Activated CD8-positive, alpha-beta memory T cell treated with anti-CD3 and anti-CD28 coated beads for 1 hour (primary cell): ENCODE measurements at places on chromosomes 7 and 10.

DNA sequence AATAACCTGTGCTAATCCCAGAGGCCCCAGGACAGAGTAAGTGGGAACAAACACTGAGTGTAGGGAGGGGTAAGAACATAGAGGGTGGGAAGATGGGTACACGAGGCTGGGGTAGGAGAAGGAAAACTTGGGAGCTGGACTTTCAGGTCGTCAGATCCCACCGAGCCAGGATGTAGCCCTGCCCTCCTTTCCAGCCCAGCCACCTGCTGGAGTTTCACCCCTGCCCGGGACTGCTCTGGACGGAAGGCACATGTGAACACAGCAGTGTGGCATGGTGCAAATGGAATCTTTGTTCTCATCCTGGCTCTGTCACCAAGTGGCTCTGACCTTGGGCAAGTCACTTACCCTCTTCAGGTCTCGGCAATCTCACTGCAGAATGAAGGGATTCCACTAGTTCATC is 52.8 kb downstream of the PODXL start:
- DNase-seq = no peak

GRCh38 chr10:106712988-106713387 is 451.5 kb downstream of the SORCS1 start:
- no peak for DNase-seq

DNA sequence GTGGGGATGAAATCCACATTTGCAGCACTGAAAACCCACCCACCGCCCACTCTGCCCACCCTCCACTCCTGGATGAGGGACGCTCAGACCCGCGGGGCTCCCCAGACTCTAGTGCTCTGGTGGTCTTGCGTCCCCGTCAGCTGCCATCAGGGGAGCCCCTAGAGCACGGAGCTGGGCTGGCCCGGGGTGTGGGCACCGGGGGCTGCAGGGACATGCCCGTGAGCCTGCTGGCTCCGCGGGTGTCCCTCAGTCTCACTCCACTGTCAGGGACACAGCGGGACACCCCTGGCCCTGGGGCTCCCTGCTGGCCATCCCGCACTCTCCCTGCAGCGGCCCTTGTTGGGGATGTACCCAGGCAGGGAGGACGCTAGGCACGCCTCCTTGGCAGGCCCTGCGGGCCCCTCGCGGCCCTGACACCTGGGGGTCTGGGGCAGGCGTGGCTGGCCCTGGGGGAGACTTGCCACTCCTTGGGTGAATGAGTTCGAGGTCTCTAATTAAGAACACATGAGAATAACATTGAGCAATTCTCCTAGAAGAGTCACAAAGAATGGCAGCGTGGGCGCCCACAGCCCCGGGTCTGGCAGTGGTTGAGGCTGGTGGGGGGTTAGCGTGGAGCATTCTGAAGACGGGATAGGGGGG is 64.2 kb downstream of the CFAP46 start:
- no peak for DNase-seq

DNA sequence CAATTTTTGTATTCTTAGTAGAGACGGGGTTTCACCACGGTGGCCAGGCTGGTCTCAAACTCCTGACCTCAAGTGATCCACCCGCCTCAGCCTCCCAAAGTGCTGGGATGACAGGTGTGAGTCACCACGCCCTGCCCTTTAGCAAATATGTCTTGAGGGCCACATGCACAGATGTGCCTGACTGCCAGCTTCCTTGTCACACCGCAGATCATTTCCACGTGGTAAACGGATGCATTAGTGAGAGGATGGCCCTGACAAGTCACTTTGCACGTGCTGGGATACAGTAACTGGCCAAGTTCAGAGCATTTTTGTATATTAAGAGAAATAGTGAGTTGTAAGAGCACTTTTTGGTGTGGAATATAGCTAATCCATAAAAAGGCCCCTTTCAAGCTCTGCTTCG is 44.3 kb upstream of the FAM180A start:
- DNase-seq = no peak
